ENCODE measurements at places on chromosomes 3 and 15.

DNA sequence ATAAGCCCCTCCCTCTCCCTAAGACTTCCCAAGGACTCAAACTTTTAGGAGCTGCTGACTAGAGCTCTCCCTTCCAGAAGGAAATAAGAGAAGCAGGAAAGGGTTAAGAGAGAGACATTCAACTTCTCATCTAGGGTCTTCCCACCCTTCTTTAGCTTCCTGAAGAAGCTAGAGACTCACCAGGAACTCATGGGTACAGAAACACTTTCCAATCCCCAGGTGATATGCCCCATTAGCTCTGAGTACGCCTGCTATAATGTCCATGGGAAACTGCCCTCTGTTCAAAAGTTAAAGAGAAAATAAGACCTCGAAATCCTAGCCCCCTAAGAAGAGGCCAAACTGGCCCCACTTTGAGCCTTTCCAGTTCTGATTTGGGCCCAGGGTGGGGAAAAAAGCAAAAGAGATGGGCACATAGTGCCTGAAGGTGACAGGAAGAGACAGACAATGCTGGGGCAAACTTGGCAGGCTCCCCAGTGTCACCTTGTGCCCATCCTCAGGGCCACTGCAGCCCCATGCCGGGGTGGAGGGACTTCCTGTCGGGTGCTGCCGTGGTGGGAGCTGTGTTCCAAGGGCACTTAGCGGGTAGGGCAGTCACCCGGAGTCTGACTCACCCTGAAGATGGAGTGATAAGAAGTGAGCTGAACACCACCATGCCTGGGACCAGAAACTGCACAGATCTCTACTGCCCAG is 29.5 kb downstream of the CCDC12 start:
- peak; percentile 60 for DNase-seq

GRCh38 chr3:141280690-141281089 is 49.1 kb downstream of the PXYLP1 start:
- no peak for DNase-seq

- no peak for DNase-seq
Observed at GRCh38 chr15:29043736-29044502, 158.1 kb downstream of the APBA2 start.

DNA sequence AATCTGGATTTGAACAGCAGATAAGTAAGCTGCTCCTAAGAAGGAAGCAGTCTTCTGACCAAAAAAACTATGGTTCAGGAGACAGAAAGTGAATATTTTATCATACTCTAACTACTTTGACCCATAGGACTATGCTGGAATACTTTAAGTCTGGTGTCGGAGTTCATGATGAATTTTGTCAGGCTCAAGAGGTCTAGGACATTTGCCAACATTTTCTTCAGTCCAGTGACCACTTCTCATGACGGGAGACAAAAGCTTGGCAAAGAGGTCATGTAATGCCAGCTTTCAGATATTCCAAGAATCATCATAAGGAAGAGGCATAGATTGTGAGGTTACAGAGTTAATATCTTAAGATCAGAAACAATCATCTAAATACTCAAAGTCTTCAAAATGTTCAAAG is 20.5 kb upstream of the DCBLD2 start:
- no peak for DNase-seq

DNA sequence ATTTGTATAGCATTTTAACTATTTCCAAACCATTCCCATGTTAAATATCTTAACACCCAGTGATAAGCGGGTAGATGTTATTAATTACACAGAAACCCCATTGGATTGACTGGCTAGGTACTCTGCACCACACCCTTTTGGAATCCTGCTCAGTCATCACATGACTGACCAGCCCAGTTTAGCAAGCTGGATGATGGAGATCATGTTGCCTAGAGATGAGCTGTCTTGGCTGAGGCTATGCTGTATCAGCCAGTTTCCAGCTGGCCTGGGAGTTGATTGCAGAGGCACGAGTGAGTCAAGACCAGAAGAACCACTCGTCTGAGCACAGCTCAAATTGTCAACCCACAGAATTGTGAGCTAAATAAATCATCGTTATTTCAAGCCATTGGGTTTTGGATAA is 124.6 kb downstream of the ZNF621 start:
- DNase-seq = no peak

DNA sequence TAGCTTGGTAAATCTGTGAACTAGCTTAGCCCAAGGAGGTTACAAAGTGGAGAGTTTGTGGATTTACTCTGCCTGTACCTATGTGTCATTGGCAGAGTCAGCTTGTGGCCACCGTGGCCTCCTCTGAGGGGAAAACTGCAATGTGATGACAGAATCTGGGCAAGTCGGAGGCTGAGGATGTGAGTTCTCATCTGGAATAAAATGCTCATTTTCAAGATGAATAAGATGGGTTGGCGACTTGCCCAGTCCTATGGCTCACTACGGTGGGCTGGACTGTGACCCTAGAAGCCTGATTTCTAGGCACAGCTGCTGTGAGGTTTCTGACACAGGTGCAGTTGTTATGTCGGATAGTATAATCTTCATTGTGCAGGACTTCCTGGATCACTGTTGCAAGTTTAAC is 83.7 kb downstream of the ETV5 start:
- no peak for DNase-seq

DNA sequence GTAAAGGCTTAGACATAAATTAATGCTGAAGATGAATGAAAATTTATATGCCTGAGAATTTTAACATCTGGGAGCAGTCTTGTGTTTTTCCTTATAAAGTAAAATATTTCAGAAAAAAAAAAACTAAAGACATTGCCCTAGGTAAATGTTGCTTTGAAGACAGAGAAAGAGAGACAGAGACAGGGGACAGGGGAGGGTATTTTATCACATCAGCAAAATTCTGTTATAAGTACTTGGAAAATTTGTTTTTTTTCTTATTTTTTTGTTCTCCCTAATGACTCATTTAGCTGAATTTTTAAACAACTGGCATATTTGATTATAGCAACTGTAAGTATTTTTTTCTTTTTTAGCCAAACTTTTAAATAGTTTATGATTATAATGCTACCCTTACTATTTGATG is 1540.6 kb upstream of the GBE1 start:
- no peak for DNase-seq

GRCh38 chr3:59515966-59516365 is 466.1 kb upstream of the CFAP20DC start:
- DNase-seq = no peak

DNA sequence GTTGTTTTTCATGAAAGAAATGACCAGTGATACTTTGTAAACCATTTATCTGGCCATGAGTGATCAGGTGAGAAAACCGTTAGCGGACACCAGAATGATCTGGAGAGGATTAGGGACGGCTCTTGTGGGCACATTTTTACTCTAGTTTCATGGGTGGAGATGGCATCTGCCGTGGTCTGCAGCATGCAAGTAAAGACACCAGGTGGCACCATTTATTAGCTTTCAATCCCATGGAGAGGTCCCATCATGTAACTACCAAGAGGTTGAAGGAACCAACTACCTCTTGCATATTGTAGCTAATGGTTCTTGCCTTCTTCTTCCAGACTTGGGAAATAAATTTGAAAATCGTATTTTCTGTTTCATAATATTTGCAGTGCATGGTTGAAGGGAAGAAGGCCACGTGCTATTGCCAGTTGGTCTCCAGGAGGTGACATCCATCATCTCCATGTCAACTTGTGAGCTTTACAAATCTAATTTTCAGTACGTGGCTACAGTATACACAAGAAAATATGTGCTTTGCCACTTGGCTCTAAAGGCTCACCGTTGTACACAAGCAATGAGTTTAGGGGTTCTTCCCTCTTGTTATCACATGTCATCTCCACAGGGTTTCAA is 1.5 kb upstream of the MAPKBP1 start:
- peak; percentile 83 for DNase-seq

GRCh38 chr15:62558640-62559380 is 393.7 kb upstream of the C2CD4B start:
- DNase-seq = no peak

All from suppressor macrophage (primary cell).